ENCODE measurements at places on chromosomes 16 and 17.
A peak's percentile ranks its signal among the peaks of the same experiment; 100 is the strongest.

DNA sequence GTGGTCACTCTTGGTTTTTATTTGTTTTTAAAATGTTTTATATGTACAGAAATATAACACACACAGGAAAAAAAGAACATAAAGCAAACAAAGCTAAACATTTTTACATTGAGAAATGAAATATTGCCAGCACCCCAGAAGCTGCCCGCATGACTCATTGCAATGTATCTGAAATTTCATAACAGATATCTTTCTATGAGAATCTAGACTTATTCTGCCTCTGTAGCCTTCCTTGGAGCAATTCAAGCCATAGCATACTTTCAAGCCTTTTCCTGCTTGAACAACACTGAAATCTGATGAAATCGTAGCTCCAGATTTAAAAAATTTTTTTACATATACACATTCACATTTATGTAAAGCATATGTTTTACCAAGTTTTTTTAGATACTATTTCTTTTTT lies 86.9 kb downstream of the RBBP6 start:
- DNase-seq = no peak

GRCh38 chr16:67893743-67894399 lies 817 bp downstream of the PSKH1 start:
- DNase-seq = no peak

DNA sequence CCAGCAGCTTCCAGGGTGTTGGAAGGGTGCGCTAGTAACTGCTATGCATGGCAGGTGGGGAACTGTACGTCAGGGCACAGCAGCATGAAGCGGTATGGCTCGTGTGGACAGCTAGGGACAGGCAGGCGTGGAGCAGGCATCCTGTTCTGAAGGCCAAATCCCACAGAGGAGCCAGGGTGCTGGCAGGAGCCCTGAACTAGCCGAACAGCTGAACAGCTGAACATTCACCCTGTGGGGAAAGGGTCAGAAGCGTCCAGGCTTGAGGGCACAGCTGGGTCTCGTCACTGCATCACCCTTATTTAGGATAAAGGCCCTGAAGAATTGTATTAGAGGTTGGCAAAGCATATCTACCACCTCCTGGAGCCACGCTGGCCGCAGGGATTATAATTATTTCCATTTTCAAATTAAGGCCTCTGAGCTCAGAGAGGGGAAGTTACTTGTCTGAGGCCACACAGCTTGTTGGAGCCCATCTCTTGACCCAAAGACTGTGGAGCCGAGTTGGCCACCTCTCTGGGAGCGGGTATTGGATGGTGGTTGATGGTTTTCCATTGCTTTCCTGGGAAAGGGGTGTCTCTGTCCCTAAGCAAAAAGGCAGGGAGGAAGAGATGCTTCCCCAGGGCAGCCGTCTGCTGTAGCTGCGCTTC lies 3.3 kb upstream of the STH start:
- DNase-seq = no peak

GRCh38 chr16:68469796-68470460 lies 21.6 kb upstream of the SMPD3 start:
- DNase-seq = no peak

- DNase-seq = no peak
Observed at GRCh38 chr16:57690782-57691471, 3.7 kb upstream of the DRC7 start.

GRCh38 chr16:65751622-65752521 lies 614.6 kb upstream of the CDH5 start:
- no peak for DNase-seq

DNA sequence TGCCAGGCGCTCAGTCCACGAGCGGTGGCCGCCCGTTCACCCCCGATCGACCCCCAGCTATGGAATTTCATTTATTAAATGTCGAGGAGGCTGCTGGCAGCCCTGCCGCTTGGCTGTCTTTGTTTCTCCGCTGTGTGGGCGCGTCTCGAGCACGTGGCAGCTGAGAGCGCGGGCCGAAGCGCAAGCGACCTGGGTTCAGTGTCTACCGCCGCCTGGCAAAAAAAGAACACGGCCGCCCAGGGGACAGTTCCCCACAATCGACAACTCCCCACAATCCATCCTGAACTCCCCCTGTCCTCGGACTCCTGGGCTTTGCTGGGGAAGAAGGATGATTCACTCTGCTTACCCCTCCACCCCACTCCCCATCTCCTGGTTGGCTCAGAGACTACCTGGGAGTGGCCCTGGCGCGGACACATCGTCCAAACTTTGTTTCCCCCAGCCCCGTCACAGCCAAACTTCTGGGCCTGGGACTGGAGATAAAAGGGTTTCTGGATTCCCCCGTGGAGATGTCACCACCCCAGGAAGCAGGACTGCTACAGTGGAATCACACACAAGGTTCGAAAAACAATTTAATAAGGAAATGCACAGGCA lies 1.7 kb upstream of the ANKRD13B start:
- DNase-seq = no peak

- DNase-seq = no peak
Observed at GRCh38 chr16:81424771-81425170, 19.8 kb upstream of the CMIP start.

DNA sequence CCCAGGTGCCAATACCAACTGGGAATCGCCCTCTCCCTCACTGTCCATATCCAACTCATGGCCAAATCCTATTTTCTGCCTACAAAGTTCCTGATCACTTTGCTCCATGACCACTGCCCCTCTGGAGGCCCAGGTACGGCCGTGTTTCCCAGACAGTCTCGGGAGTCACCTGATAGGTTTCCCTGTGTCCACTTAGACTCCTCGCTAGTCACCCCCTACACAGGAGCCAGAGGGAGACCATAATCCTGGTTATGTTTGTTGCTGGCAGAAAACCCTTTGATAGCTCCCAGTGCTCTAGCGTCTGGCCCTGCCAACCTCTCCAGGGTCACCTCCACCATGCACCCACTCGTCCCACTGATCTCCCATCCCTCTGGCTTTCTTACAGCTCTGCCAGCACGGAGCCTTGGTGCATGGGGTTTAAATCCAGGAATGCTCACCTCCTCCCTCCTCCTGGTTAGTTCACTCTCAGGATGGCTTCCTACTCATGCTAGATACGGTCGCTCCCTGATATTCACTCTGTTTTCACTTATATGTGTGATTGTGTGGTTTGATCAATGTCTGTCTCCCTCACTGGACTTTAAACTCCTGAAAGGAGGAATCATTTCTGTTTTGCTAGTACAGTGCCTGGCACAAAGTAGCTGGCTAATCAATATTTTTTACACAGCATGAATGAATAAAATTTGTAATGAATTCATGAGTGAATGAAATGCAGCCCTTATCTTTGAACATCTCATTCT lies 7.5 kb upstream of the CALB2 start:
- DNase-seq = no peak

DNA sequence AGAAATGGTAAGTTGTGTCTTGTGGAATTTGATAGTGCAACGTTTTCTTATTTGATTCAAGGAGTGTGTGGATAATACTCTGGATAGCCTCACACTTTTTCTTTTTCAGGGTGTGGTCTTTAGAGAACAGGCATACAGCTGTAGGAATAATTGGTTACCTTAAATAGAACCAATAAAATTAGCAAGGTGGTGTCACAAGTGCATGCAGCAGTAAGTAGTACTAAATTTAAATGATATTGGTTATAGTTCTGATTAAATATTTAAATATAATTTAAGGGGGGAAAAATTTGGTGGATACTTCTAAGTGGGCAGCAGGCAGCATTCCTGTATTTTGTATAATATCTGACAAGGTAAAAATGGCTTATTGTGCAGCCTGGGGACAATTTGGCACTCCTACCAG lies 3.7 kb downstream of the HAPSTR1 start:
- no peak for DNase-seq

GRCh38 chr16:9256196-9256595 lies 164.8 kb downstream of the HAPSTR1 start:
- DNase-seq = no peak

DNA sequence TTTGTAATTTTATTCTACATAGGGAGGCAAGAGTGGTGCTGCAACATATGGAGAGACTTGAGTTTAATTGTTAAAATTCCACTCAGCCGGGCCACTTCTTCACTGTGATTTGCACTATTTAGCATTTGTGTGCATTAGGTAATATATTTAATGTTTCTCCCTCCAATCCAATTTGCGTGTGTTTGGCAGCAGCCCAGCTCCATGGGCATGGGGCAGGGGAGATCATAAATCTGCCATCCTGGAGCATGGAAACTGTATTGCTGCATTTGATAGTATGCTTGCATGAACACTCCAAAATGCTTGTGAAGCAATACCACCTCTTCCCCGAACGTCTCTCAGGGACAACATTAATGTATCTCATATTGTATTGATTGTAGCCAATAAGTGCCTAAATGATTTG lies 339.1 kb upstream of the RBFOX1 start:
- DNase-seq = no peak

GRCh38 chr17:31085563-31085962 lies 9.2 kb upstream of the NF1 start:
- no peak for DNase-seq

DNA sequence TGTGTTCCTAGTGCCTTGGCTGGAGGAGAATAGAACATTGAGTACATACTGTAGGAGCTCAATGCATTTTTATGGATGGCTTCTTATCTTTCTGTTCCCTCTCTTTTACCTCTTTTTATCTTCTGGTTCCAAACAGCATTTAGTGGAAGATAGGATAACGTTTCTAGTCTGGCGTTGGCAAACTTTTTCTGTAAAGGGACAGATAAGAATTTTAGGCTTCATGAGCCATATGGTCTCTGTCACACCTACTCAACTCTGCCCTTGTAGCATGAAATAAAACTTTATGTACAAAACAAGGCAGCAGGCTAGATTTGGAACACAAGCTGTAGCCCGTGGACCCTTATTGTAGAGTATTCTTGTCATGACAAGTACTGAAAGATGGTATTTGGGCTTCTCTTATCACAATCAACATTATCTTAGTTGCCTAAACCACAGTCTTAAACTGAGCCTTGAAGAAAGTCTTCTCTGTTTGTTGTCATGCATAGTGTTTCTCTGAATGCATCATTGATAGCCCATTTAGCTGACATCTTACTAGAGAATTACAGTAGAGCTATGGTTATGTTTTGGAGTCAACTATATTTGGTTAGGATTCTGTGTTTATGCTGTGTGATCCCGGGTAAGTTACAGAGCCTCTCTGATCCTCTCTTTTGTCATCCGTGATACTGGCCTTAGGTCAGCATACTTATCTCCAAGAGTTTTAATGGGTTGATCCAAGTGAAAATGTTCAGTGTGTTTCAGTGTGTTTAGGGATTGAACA lies 80.2 kb downstream of the HS3ST4 start:
- DNase-seq = no peak

- no peak for DNase-seq
Observed at GRCh38 chr16:24713379-24713778, 16.1 kb upstream of the TNRC6A start.

DNA sequence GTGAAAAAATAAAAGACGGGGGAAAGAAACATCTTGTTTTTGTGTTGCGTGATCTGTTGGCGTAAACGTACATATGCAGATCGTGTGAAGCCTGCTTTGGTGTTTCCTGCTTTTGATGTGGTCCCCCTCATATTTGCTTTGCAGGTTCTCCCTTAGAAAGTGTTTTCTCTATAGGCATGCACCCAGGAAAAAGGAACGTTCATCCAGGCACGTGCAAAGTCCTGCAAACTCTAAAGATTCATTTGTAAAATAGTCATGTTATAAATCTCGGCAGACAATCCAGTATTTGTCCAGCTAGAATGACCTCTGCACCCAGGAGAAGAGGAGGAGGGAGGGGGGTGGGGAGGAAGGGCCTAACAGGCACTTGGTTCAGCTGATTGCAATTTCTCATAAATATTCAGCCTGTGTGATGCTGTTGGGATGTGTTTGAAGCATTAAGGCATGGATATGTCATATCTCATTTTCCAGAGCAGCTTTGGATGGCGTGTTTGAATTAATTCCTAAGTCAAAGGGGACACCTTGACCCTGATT lies 40.3 kb upstream of the DDX52 start:
- DNase-seq = no peak

- peak; percentile 17 for DNase-seq
Observed at GRCh38 chr17:73697872-73698271, 53.6 kb upstream of the SDK2 start.

- DNase-seq = no peak
Observed at GRCh38 chr16:84566545-84567257, 51.2 kb downstream of the COTL1 start.

GRCh38 chr16:20740007-20740883 lies 1.4 kb downstream of the THUMPD1 start:
- DNase-seq = no peak

GRCh38 chr16:70659546-70659945 lies 13.2 kb downstream of the IL34 start:
- no peak for DNase-seq

GRCh38 chr17:57737450-57737849 lies 7.6 kb downstream of the CCDC182 start:
- DNase-seq = no peak

GRCh38 chr17:78300962-78301820 lies 58.7 kb downstream of the SOCS3 start:
- DNase-seq = no peak

GRCh38 chr17:74182041-74182723 lies 21.3 kb upstream of the RPL38 start:
- DNase-seq = no peak

DNA sequence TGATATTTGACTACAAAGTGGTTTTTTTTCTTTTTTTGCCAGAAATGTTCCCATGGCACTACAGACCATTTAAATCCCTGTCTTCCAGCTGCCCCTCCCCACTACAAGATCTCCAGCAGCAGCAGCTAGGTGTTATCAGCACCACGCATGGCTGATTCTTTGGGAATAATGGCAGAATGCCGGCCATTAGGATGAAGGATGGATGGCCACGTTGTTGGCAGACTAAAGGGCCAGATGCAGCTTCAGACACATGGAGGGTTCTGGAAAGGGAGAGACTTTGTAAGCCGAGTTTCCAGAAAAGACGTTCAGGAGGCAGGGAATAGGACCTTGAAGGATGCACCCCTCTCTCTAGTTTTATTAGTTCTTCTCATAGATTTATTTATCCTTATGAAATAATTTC lies 10.3 kb upstream of the MED9 start:
- no peak for DNase-seq

DNA sequence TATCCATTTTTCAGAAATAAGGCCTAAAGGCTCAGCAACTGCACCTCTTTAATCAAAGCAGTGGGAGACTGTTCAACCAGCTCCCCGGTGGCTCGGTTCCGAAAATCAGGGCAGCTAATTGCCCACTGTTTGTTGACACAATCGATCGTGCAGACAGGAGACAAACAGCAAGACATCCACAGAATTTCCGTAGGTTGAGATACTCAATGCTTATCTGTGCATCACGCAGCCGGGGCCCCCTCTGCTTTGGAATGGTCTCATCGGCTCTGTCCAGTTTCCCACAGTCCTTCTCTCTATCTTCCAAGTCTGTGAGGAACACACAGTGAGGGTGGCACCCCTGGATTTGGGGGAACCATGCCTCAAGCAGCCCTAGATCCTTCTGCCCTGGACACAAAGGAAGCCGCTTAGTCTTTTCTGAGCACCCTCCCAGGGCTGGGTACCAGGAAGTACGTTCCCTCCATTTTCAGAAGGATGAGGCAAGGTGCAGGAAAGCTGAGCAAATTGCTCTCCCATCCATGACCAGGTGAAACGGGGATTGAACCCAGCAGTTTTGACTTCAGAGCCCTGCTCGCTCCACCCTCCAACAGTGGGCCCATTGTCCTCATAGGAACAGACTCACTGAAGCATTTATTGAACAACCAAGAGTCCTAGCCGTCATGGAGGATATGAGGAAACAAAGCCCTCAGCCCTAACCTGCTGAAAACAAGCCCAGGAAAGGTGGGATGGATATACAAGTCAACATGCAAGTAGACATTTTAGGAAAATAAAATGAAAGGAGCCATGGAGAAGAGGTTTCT lies 70.7 kb downstream of the C16orf95 start:
- DNase-seq = no peak
